ENCODE measurements at places on chromosomes 1 and 21.

DNA sequence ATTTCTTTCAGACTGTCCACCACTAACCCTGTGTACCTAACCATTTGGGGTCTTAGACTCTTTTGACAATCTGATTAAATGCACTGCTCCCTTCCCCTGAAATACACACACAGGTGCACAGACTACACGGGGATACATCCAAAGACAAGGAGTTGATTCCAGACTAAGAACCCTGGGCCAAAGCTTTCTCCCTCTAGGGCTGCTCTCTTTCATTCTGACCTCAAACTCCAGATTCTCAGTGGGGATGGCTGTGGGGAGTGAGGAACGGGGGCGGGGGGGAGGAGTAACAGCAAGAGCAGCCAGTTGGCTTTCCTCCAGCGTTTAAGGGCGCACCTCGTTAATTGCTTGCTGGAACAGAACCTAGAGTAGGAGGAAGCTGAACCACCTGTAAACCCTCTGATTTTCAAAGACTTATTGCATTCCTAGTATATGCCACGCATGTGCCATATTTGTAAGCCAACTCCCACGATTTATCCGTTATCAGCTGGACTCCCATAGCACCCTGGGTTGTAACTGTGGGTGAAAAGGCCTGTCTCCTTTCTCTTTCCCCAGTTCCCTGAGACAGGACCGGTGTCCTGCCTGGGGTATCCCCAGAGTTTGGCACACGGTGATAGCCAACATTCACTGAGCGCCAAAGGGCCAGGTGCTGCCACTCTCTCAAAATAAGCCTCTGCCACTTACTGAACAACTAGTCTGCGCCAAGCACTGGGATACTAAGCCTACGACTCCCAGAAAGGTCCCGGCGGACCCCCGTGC is 920 bp downstream of the MTHFR start:
- peak; percentile 84 for DNase-seq

GRCh38 chr1:93576346-93576745 is 105.3 kb downstream of the BCAR3 start:
- no peak for DNase-seq

- no peak for DNase-seq
Measured at GRCh38 chr1:98739762-98740161, 78.2 kb downstream of the SNX7 start.

DNA sequence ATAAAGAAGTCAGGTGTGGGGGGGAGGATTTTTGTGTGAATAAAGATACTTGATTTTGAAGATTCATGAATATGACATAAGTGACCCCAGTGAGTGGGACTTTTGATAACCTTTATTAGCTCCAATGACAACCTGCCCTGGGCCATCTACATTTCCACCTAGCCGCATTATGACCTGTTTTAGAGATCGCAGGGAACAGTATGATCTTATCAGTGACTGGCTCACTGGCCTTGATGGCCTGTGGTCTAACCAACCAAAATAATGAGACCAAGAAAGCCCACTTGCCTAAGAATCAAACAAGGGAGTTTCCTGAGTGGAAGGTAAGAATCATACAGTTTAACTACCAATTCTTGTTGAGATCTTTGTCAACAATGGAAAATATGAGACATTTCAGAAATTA is 1.8 kb downstream of the ELAPOR1 start:
- DNase-seq: no peak

GRCh38 chr1:36966242-36966641 is 68.1 kb downstream of the GRIK3 start:
- DNase-seq: peak; percentile 6

DNA sequence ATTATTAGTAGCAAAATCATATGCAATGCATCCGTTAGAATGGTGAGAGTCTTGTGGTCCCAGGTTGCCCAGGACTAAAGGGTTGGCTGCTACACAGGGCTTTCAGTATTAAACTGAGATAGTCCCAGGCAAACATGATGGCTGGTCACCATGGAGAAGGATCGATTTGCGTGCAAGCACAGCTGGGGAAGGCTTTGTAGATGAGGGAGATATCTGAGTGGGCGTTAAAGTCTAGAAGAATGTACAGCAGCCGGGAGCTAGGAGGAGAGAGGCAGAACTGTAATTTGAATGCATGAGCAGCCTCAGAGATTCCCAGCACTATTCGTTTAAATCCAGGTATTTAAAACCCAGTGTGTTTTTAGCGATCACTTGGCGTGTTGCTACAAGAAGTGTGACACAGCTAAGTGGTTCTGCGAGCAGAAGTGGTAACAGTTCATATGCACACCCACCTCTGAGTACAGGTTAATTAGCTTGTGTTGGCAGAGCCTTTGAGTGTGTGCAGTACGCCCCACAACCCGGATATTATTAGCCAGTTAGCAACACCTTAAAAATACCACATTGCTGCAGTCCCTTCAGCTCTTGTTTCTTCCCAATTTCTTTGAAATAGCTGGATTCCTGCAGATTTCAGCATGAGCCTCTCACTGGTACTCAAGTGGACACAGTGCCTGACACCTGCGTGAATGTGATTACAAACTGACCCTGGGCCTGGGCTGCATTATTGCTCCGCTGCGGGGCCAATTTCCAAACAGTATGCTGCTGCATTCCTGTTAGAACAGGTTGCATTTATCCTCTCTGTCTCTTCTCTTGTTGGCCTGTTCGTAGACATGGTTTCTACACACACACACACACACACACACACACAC is 67.2 kb upstream of the SCAF4 start:
- DNase-seq: no peak

GRCh38 chr21:46156378-46156645 is 933 bp upstream of the FTCD start:
- no peak for DNase-seq

GRCh38 chr1:153629971-153630370 is 1.7 kb downstream of the S100A1 start:
- DNase-seq: no peak

- DNase-seq: no peak
Measured at GRCh38 chr1:240763771-240764170, 151.8 kb upstream of the GREM2 start.

GRCh38 chr1:200038981-200039848 is 11.7 kb downstream of the NR5A2 start:
- DNase-seq: no peak

GRCh38 chr1:201298396-201299381 is 15.4 kb downstream of the PKP1 start:
- no peak for DNase-seq

- no peak for DNase-seq
Measured at GRCh38 chr21:16838331-16838730, 674.5 kb upstream of the CXADR start.

DNA sequence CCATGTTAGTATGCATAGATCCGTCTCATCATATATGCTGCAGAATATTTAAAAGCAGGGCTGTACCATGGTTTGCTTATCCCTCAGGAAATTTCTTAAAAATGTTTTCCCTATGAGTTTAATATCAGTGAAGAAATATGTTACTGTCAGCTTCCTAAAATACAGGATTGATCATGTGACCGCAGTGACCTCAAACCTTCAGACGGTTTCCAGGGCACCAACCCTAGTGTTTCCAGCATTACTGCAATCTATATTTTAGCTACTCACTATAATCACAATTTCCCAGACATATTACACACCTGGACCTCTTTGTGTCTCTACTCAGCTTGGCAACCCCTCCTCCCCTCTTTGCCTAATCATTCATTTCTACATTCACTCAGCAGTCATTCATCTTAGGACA is 7.7 kb upstream of the SDHB start:
- no peak for DNase-seq

- DNase-seq: no peak
Measured at GRCh38 chr1:47565676-47566075, 127.8 kb downstream of the FOXD2 start.

DNA sequence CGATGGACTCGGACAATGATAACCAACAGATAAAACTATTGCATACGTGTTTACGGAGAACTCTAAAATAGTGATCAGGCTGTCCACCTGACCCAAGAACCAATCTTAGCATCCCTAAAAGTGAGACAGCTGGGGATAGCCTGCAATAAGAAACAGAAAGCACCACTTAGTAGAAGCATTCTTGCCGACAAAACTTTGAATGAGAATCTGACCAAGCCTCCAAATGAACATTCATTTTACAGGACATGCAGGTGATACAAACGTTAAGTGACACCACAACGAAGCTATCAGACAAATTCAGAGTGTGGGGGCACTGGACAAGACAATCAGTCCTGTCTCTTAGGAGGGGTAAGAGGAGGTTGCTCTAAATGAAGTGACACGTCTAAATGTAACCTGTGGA is 1.2 kb downstream of the PSMG1 start:
- no peak for DNase-seq
